Progenitor cell of endocrine pancreas (in vitro differentiated cells): ENCODE measurements at places on chromosomes 11 and 22.

DNA sequence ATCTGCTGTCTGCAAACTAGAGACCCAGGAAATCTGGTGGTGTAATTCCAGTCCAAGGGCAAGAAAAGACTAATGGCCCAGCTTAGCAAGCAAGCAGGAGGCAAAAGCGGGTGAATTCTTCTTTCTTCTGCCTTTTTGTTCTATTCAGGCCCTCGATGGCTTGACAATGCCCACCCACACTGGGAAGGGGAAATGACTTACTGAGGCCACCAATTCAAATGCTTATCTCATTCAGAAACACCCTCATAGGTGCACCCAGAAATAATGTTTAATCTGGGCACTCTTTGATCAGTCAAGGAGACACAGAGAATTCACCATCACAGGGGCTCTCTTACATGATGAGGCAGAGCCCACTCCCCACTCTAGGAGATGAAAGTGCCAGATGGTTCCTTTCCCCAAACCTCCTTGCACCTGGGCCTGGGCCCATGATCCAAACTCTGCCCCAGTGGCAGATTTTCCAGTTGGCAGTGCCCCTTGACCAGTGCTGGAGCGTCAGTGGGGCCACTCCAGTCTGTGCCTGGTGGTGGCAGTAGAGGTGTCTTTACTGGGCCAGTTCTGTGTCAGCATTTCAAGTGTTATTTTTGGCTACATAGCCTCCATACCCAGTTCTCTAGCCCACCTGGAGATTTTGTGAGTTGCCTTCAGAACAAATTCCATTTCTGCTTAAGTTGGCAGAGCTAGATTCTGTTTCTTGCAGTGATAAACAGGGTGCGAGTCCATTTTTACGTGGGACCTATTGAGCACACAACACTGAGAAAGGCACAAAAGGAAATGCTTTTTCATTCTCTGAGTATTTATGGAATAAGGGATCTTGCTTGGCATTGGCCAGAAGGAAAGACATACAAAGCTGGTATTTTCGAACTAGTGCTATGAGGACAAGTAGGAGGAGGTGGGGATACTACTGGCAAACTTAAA, 7.5 kb downstream of the ELMOD1 start:
- no peaks in the 10 kb centered on the region for H3K36me3 ChIP-seq
- no peak overlapping the region for H3K27ac ChIP-seq
- H3K4me1 ChIP-seq = no peaks in the 10 kb centered on the region
- H3K27me3 ChIP-seq = peaks cover 63% of the 10 kb centered on the region
- H3K4me3 ChIP-seq = no peak overlapping the region
- no peak for DNase-seq

- no peaks in the 10 kb centered on the region for H3K4me1 ChIP-seq
- no peaks in the 10 kb centered on the region for H3K27me3 ChIP-seq
- H3K27ac ChIP-seq = no peak overlapping the region
- no peak overlapping the region for H3K4me3 ChIP-seq
- no peak for DNase-seq
- H3K36me3 ChIP-seq = peaks cover 5% of the 10 kb centered on the region
These were observed 166.9 kb downstream of the NAV2 start for GRCh38 chr11:19879307-19880087.

- peaks cover 3% of the 10 kb centered on the region for H3K27me3 ChIP-seq
- H3K27ac ChIP-seq = no peak overlapping the region
- peak; percentile 20 for DNase-seq
- H3K4me3 ChIP-seq = no peak overlapping the region
These were observed 6.6 kb upstream of the PTS start for GRCh38 chr11:112219476-112220232.

DNA sequence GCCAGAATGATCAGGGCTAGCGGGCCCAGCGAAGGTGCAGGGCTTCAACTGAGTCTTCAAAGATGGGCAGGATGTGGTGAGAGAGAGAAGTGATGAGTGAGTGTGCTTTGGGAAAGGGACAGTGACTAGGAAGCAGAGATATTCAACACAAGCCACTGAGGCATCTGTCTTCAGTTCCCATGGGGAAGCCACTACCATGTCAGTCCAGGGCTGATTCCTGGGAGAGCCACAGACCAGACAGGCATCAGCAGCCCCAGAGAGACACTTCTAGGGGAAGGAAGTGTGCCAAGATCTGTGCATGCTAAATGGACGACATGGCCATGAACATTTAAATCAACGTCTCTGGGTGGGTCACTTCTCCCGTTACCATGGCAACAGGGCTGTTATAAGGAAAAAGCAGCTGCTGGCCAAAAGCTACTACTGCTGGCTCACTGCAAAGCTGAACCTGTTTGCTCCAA, 28.5 kb downstream of the P4HA3 start:
- DNase-seq = no peak
- H3K36me3 ChIP-seq = no peaks in the 10 kb centered on the region
- peaks cover 7% of the 10 kb centered on the region for H3K27me3 ChIP-seq
- no peak overlapping the region for H3K27ac ChIP-seq

GRCh38 chr11:6604790-6605189, 1.2 kb downstream of the ILK start:
- H3K4me1 ChIP-seq = peaks cover 16% of the 10 kb centered on the region
- no peak for DNase-seq
- no peak overlapping the region for H3K27ac ChIP-seq
- peaks cover 14% of the 10 kb centered on the region for H3K36me3 ChIP-seq
- H3K27me3 ChIP-seq = no peaks in the 10 kb centered on the region
- no peak overlapping the region for H3K4me3 ChIP-seq

GRCh38 chr22:24429411-24430365, 2.3 kb downstream of the ADORA2A start:
- H3K27me3 ChIP-seq = peaks cover 24% of the 10 kb centered on the region
- H3K36me3 ChIP-seq = no peaks in the 10 kb centered on the region
- DNase-seq = no peak
- H3K27ac ChIP-seq = no peak overlapping the region
- H3K4me1 ChIP-seq = peaks cover 1% of the 10 kb centered on the region

DNA sequence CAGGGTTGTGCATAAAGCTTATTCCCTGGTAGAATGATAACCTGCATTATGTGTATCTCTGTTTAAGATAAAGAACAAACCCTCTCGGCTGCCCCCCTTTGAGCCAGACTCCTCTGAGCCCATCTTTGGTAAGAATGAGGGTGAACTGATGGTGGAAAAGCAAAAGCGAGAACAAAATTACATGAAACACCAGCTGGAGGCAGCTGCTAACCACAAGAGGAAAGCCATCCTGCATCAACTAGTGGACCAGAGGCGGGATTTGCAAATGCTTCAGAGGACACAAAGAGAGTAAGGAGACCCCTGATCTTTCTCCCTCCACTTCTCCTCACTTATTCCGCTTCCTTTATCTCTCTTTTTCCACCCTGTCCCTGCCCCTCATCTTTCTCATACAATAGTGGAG, 40.3 kb downstream of the CCDC81 start:
- no peak overlapping the region for H3K27ac ChIP-seq
- DNase-seq = no peak
- H3K4me3 ChIP-seq = no peak overlapping the region

- H3K36me3 ChIP-seq = peaks cover 7% of the 10 kb centered on the region
- H3K4me3 ChIP-seq = peak overlapping the region; percentile 3
- H3K4me1 ChIP-seq = peaks cover 12% of the 10 kb centered on the region
- H3K27ac ChIP-seq = peak overlapping the region; percentile 82
These were observed 2.3 kb downstream of the RBX1 start for GRCh38 chr22:40953471-40953870.

DNA sequence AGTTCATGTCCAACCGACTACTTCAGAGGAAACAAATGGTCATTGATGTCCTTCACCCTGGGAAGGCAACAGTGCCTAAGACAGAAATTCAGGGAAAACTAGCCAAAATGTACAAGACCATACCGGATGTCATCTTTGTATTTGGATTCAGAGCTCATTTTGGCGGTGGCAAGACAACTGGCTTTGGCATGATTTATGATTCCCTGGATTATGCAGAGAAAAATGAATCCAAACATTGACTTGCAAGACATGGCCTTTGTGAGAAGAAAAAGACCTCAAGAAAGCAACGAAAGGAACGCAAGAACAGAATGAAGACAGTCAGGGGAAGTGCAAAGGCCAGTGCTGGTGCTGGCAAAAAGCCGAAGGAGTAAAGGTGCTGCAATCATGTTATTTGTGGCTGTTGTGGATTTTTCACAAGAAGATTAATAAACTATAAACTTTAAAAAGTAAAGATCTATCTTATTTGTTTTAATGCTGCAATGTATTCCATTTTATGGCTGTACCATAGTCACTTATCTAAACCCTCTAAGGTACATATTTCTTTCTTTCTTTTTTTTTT, 20.1 kb upstream of the HIPK3 start:
- no peaks in the 10 kb centered on the region for H3K4me1 ChIP-seq
- no peak for DNase-seq
- H3K27ac ChIP-seq = no peak overlapping the region
- no peak overlapping the region for H3K4me3 ChIP-seq

GRCh38 chr22:31995807-31996206, 47.3 kb upstream of the SLC5A1 start:
- peaks cover 3% of the 10 kb centered on the region for H3K4me1 ChIP-seq
- H3K36me3 ChIP-seq = no peaks in the 10 kb centered on the region
- peaks cover 7% of the 10 kb centered on the region for H3K27me3 ChIP-seq

GRCh38 chr11:30311189-30311588, 11.7 kb upstream of the ARL14EP start:
- no peaks in the 10 kb centered on the region for H3K4me1 ChIP-seq
- no peak for DNase-seq
- H3K4me3 ChIP-seq = no peak overlapping the region

DNA sequence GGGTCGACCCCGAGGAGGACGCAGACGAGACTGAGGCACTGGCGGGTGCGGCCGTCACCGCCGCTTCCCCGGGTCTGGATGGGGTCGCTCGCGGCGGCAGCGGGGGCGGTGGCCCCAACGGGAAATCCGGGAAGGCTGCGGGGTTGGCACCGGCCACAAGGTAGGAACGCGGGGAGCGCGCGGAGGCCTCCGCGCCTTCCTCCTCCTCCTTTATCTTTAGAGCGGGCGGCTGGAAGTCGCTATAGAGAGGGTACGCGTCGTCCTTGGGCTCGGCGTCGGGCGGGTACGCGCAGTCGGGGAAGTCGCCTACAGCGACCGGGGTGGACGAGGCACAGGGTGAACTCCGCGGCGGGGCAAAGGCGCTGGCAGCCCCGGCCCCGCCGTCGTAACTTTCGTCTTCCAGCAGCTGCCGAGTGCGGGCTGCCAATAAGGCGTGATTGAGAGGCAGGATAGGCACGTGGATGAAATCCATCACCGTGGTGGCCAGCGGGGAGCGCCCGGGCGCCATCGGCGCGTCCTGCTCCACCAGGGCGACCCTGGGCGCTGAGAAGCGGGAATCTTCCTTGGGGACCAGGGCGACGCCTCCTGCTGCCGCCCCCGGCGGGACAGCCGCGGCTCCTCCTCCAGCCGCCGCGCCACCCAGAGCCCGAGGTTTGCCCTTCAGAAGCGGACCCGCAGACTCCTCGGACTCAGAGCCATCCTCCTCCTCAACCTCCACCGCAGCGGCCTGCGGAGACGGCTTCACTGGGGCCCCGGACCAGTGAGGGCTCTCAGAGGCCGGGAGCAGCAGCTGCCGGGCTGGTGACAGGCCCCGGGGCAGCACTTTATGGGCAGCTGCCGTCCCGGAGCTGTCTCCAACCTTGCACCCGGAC, 1.7 kb downstream of the PGR start:
- H3K27me3 ChIP-seq = peaks cover 84% of the 10 kb centered on the region
- peaks cover 6% of the 10 kb centered on the region for H3K4me1 ChIP-seq
- H3K4me3 ChIP-seq = peak overlapping the region; percentile 56
- peak; percentile 18 for DNase-seq

- no peak overlapping the region for H3K27ac ChIP-seq
- H3K36me3 ChIP-seq = peaks cover 14% of the 10 kb centered on the region
- DNase-seq = no peak
- H3K4me3 ChIP-seq = no peak overlapping the region
These were observed 16.2 kb upstream of the ESAM start for GRCh38 chr11:124778281-124778680.

GRCh38 chr22:40429481-40429880, 59.1 kb downstream of the SGSM3 start:
- no peak overlapping the region for H3K4me3 ChIP-seq
- peaks cover 9% of the 10 kb centered on the region for H3K36me3 ChIP-seq
- no peak overlapping the region for H3K27ac ChIP-seq

GRCh38 chr22:46578251-46578823, 40.9 kb upstream of the CELSR1 start:
- H3K4me3 ChIP-seq = peak overlapping the region; percentile 88
- peak overlapping the region; percentile 80 for H3K27ac ChIP-seq
- peaks cover 46% of the 10 kb centered on the region for H3K4me1 ChIP-seq
- no peaks in the 10 kb centered on the region for H3K36me3 ChIP-seq

GRCh38 chr22:38203090-38203810, 1.5 kb downstream of the MAFF start:
- peaks cover 4% of the 10 kb centered on the region for H3K4me1 ChIP-seq
- peak overlapping the region; percentile 95 for H3K27ac ChIP-seq
- H3K4me3 ChIP-seq = peak overlapping the region; percentile 79
- H3K27me3 ChIP-seq = peaks cover 3% of the 10 kb centered on the region
- DNase-seq = no peak

GRCh38 chr11:67274768-67275605, 8.7 kb downstream of the GRK2 start:
- no peak for DNase-seq
- H3K4me1 ChIP-seq = peaks cover 7% of the 10 kb centered on the region
- H3K27me3 ChIP-seq = no peaks in the 10 kb centered on the region
- H3K27ac ChIP-seq = no peak overlapping the region

GRCh38 chr22:29780748-29781676, 13.8 kb downstream of the UQCR10 start:
- DNase-seq = no peak
- no peaks in the 10 kb centered on the region for H3K36me3 ChIP-seq
- H3K4me3 ChIP-seq = no peak overlapping the region
- H3K27me3 ChIP-seq = peaks cover 8% of the 10 kb centered on the region
- H3K4me1 ChIP-seq = peaks cover 50% of the 10 kb centered on the region

DNA sequence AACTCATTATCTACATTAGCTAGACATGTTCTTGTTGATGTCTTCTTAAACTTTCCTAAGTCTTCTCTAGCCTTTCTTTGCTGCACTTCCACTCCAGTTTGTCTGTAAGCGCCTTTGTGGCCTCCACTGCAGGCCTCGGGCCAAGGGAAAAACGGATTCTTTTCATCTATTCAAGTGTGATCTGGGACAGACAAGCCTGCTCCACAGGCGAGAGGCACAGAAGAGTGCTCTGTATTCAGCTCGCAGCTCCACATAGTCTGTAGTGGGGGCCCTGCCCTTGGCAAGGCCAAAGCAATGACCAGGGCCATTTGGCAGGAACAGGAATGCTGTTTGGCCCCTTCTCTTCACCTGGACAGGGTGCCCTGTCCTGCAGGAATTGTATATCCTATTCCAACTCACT, 84.1 kb upstream of the BARX2 start:
- no peaks in the 10 kb centered on the region for H3K36me3 ChIP-seq
- DNase-seq = no peak
- no peak overlapping the region for H3K4me3 ChIP-seq
- no peak overlapping the region for H3K27ac ChIP-seq
